ENCODE measurements at places on chromosomes 2 and 18.

GRCh38 chr18:13287372-13287771, 68.8 kb downstream of the LDLRAD4 start:
- DNase-seq: no peak

- peak; percentile 3 for DNase-seq
Measured at GRCh38 chr2:181517685-181518301, 60.6 kb downstream of the ITGA4 start.

DNA sequence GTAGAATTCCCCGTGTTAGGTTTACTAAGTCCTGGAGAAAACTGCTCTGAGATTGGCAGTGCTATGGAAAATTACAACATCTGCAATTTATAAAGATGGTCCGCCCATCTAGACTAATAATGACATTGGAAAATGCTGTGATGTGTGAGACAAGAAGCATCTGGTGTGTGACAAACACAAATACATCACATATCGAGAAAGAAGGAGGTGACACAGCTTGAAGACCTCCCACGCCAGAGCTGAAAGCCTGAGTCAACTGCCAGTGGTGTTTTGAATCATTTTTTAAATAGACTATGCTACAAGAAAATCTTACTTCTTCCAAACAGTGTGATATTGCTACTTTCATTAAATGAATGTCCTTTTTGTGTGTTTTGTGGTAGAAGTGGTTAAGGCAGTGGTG, 8.6 kb upstream of the ANO7 start:
- DNase-seq: no peak

GRCh38 chr2:47534179-47534919, 131.4 kb downstream of the MSH2 start:
- no peak for DNase-seq

DNA sequence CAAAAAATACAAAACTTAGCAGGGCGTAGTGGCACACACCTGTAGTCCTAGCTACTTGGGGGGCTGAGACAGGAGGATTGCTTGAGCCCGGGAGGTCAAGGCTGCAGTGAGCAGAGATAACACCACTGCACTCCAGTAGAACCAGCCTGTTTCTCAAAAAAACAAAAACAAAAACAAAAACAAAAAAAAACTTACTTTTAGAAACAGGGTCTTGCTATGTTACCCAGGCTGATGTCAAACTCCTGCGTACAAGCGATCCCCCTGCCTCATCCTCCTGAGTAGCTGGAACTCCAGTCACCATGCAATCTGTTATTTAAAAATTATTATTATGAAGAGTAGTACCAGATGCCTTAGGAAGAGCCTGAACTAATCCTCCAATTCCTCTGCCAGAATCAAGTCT, 35.0 kb upstream of the GLI2 start:
- no peak for DNase-seq

DNA sequence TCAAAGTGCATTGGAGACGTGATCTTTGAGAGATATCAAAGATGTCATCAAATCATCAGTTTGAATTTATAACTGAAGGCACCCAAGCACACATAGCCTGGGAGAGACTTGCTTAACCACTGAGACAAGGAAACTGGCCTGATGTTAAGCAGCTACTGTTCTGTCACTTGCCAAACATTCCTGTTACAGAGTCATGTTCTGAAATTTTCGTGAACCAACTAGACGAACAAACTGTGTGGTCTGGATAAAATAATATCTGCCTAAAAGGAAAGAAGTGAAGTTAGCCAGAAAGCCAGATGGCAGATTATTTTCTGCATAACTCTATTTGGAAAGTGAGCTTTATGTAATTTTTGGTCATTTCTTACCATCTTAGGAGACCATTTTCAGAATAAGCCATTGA, 51.4 kb downstream of the SPATS2L start:
- DNase-seq: no peak
